ENCODE measurements at places on chromosomes 12 and 14. TPM values are rescaled to one million over a fixed set of nuclear protein-coding genes. Genes with fewer than 3 reads are reported as not detected.

- no peaks in the 10 kb centered on the region for H3K36me3 ChIP-seq
- no peak overlapping the region for H3K4me3 ChIP-seq
- H3K4me1 ChIP-seq: no peaks in the 10 kb centered on the region
Observed at GRCh38 chr14:80269353-80269925, 58.1 kb upstream of the DIO2 start.

DNA sequence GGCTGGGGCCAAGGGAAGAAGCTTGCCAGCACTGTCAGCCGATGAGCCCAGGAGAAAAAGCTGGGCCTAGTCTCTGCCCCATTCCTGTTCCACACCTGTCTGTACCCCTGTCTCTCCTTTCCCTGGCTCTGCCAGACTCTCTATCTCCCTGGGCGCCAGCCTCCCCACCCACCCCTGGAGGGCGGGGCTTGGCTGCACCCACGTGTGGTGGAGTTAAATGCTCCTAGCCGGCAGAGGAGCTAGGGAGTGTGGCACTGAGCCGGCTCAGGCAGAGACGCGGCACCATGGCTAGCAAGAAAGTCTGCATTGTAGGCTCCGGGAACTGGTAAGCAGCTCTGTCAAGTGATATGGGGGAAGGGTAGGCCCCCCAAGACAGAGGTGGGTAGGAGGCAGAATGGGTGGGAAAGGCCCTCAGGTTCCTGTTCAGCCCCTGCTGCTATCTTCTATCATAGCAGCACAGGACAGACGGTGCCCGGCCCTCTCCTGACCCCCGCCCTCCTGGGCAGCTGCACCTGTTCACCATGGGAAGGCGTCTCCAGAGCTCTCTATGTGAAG, at the start of gene GPD1:
Gene GPD1, plus strand, starts transcription at position 242 of the 555 bp plus-strand sequence. Its CDS starts 43 bp downstream, at position 285.
- H3K36me3 ChIP-seq: peaks cover 6% of the 10 kb centered on the region
- H3K4me1 ChIP-seq: peaks cover 14% of the 10 kb centered on the region
- no peak within 1 kb of the TSS for H3K27ac ChIP-seq
- peak; percentile 82 for DNase-seq
- H3K4me3 ChIP-seq: no peak within 1 kb of the TSS

DNA sequence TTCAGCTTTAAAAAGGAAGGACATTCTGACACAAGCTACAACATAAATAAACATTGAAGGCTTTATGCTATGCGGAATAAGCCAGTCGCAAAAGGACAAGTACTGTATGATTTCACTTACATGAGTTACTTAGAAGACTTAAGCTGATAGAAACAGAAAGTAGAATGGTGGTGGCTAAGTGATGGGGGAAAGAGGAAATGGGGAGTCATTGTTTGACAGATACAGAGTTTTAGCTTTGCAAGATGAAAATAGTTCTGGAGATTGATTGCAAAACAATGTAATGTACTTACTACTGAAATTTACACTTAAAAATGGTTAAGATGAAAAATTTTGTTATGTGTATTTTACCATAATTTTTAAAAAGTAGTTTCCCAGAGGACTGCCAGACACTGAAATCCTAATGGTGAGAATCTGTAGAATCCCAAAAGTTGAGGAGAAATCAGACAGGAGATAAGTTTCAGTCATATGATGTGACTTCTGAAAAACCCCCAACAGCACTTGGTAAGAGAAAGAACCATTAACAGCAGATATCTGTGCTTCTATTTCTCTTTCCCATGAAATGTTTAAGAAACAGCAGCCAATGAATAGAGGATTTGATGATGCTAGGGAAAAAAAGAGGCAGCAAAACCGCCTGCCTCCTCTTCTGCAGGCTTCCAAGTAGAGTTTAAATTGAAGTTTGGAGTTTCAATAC, 16.6 kb upstream of the CLEC2A start:
- DNase-seq: no peak
- H3K4me1 ChIP-seq: no peaks in the 10 kb centered on the region
- H3K27me3 ChIP-seq: no peaks in the 10 kb centered on the region
- H3K36me3 ChIP-seq: no peaks in the 10 kb centered on the region
- H3K4me3 ChIP-seq: no peak overlapping the region
- H3K27ac ChIP-seq: no peak overlapping the region

Gene MIP
- not detected for total RNA-seq

Gene LRCOL1
- not detected for total RNA-seq

DNA sequence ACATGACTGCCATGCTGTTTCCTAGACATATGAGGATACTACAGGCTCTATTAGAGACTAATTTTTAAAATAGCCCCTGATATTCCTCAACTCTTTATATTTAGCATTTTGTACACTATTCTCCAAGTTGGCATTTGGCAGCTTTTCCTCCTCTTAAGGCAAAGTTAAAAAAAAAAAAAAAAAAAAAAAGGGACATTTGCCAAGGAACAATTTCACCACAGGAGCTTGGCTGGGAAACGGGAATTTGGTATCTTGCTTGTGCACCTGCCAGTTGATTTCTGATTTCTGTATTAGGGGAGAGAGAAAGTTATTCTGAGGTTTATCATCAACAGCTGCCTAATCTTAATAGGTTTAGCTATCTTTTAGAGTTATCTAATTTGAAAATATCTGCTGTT, 87.2 kb downstream of the CAND1 start:
- no peak for DNase-seq
- H3K4me3 ChIP-seq: no peak overlapping the region
- no peaks in the 10 kb centered on the region for H3K4me1 ChIP-seq
- no peaks in the 10 kb centered on the region for H3K27me3 ChIP-seq
